NCI-H774 (cell line): ENCODE measurements at places on chromosomes 6 and 20.
A peak's percentile ranks its signal among the peaks of the same experiment; 100 is the strongest.

DNA sequence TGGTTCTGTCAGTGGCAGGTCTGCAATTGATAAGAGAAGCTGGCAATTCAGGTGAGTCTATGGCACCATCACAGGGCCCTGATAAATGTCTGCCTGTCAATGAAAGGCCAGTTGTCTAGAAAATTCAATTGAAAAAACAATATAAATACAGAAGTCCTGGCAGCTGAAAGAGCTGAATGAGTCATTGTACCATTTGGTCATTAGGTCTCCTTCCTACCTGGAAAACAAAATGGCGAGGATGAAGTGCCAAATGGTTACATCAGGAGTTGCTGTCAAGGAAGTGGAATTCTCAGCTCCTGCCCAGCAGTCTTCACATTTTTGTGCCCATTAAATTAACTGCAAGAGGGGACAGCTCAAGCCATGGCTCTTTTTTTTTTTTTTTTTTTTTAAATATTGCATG, 37.7 kb downstream of the PEX7 start:
- DNase-seq = peak; percentile 32

DNA sequence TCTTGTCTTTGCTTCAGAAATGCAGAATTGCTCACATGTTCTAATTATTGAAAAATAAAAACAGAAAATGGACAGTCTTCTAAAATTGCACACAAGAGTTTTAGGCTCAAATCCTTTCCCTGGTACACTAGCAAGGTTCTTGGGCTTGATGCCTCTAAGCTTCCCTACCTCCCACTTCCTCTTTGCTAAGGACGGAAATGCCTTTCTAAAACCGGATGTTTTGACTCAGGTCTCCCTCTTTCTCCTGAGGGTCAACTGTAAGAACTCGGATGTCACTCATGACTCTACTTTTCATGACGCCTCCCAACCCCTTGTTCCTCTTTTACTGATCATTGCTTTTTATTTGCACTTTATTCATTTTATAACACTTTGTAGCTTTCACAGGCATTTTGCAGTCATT, 613.5 kb downstream of the C6orf118 start:
- no peak for DNase-seq

GRCh38 chr6:109767961-109768360, 76.9 kb downstream of the FIG4 start:
- DNase-seq = no peak

GRCh38 chr6:7644417-7644816, 54.4 kb downstream of the SNRNP48 start:
- DNase-seq = no peak

GRCh38 chr6:157688275-157688959, 134.6 kb upstream of the SNX9 start:
- DNase-seq = no peak
